ENCODE measurements at places on chromosomes 3 and 15. TPM values are rescaled to one million over a fixed set of nuclear protein-coding genes. Genes with fewer than 3 reads are reported as not detected.

DNA sequence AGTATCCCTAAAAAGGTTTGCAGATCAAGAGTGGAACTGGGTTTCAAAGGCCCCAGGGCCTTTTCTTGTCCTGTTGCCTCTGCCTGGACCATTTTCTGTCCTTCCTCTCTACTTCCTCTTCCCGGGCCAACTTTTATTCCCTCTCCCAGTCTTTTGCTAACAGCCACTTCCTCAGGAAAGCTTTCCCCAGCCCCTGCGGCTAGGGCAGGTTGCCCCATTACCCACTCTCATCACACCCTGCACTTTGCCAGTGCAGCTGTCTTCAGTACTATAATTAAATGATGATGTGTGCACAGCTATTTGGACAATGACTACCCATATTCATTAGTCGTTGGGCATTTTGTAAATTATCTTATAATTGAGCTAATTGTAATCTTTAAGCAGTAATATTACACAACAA is 150.5 kb upstream of the THBS1 start:
- H3K4me3 ChIP-seq, result no peak overlapping the region
- DNase-seq, result no peak
- H3K27me3 ChIP-seq, result no peaks in the 10 kb centered on the region
- no peak overlapping the region for H3K27ac ChIP-seq

Gene NRG4
- total RNA-seq, result not detected

DNA sequence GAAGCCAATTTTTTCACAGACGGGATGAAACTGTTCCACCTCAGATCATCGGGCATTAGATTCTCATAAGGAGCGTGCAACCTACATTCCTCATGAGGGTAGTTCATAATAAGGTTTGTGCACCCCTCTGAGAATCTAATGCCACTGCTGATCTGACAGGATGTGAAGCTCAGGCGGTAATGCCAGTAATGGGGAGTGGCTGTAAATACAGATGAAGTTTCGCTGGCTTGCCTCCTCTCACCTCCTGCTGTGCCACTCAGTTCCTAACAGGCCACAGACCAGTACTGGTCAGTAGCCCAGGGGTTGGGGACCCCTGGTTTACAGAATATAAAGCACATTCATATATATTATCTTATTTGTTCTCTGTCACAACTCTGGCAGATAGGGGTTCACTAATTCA is 2.1 kb upstream of the LIMD1 start:
- H3K4me3 ChIP-seq, result no peak overlapping the region
- no peaks in the 10 kb centered on the region for H3K36me3 ChIP-seq
- H3K27ac ChIP-seq, result no peak overlapping the region

DNA sequence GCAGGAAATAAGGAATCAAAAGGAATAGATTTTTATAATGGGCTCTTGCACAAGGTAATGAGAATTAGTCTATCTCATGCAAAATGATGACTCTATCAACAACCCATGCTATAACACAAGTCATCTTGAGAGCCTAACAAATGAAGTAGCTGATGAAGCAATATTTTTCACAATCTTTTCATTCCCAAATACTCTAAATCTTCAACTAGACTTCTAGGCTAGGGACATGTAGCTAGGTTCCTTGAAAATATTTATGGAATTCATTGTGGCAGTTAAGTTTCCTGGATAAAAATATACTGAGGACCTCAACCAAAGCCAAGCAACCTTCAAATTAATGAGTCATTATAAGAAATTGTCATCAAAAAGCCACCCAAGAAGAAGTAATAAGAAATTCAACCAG is 55.4 kb downstream of the DCBLD2 start:
- H3K27ac ChIP-seq, result no peak overlapping the region
- no peaks in the 10 kb centered on the region for H3K27me3 ChIP-seq
- H3K36me3 ChIP-seq, result no peaks in the 10 kb centered on the region
- no peak overlapping the region for H3K4me3 ChIP-seq
- DNase-seq, result no peak

Gene NTRK3
- total RNA-seq, result 87.3 TPM
